ENCODE measurements at places on chromosomes 2 and 18.

DNA sequence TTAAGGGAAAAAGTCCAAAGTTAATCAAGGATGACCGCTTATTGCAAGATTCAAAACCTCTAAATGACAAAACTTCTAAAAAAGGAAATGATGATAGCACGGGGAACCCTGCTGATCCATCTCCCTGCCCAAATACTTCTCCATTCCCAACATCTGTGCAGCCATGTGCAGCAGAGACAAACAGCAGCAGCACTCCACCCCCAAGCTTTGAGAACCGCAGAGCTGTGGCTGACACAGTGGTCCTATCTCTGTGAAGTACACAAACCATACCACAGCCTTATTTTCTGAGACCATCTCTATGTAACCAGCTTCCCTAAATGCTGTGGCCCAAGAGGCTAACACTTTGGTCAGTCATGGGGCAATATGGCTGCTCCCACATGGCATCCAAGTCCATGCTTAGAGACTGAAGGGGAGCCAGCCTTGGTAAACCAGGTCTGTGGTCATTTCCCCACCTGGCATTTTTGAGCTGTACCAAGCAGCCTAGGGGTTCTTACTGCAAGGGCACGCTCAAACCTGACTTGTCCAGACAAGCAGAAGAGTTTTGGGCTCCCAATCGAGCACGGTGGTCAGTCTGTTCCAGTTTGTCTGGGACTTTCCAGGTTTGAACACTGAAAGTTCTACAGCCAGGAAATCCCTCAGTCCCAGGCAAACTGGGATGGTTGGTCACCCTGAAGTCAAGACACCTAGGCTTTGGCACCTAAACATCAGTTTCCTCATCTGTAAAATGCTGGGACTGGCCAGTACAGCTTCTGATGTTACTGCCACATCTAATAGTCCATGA lies 17.1 kb upstream of the NFE2L2 start:
- DNase-seq, result no peak

GRCh38 chr2:100416397-100416934 lies 1.0 kb downstream of the CHST10 start:
- no peak for DNase-seq

DNA sequence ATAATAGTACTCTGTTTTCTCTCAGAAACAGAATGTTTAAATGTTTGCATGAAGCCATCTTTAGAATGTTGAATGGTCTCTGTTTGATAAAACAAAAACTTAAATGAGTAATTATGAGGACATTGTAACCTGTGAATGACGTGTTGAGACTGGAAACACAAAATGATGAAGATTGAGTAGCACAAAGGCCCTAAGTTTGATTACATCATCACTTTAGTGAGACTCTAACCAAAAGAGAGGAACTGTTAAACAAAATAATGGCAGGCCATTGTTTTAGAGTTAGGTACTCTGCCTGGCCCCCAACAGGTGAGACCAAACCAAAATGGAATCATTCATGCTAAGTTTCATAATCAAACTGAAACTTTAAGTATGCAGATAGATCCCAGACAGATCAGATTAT lies 1561.7 kb upstream of the SLC39A10 start:
- no peak for DNase-seq

DNA sequence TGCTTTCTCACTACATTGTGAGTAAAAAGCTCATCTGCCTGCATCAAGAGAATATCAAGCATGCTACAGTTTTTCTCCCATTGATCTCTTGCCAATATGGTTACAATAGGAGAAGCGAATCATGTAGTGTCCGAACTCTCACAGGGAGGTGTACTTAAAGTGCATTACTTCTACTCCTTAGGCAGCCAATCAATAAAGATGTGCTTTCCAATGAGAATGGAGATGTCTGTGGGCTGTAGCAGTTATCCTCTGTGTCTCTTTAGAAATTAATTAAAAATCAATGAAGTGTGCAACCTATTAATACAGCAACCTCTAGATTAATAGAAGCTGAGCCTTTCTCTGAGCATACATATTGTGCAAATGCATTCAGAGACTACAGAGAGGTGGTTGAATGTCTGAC lies 883.7 kb downstream of the CPS1 start:
- no peak for DNase-seq

DNA sequence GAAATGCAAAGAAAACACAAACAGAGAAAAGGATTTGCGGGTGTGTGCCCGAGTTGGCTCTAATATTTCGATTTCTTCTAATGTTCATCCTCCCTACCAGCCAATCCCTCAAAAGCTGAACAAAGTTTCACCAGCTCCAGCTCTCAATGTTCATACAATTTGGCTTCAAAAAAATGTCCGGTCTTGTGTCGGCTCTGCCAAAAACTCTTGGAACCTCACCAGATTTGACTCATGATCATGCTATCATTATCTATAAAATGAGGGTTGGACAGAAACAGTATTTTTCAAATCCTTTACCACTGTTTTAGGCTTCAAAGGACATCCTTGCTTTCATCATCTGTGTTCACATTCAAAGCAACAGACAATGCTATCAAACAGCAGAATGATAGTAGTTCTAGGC lies 88.2 kb downstream of the CRACDL start:
- no peak for DNase-seq

DNA sequence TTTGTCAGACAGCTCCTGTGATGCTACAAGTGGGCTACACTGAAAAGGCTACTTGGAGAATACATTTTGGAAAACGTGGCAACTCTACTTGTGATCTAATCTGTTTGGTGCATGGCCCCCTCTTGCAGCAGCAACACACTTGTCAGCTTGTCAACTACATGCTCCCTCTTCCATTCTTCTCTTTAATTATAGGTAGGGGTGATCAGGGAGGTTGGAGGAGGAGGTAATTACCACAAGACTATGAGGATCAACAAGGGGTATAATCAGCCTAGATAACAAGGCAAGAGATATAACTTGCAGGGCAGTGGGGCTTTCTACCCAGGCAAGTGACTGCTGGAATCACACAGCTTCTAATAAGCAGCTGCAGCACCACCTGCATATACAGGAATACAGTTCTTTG lies 104.9 kb downstream of the ACVR1 start:
- no peak for DNase-seq
